ENCODE measurements at places on chromosomes 4 and X.

DNA sequence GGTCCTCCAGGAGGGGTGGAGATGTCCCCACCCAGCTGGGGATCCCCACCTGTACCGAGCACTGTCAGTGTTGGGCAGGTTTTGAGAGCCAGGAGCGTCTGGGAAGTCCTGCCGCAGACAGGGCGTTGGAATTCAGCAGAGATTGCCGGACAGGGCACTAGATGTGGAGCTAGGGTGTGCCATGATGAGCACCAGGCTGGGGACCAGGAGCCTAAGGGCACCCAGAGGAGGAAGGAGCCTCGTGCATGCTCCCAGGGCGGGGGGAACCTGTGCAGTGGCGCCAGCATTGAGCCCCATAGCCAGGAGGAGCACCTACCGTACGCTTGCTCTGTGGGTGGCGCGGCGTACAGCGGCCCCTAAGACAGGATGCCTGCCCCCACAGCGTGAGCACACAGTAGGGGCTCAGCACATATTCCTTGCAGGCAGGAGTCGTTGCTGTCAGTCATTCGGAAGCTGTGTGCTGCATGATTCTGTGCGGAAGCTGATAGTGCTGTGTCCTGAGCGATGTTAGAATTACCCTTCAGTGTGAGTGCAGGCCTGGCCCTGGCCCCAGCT lies 18.8 kb upstream of the TADA2B start:
- no peak for DNase-seq

DNA sequence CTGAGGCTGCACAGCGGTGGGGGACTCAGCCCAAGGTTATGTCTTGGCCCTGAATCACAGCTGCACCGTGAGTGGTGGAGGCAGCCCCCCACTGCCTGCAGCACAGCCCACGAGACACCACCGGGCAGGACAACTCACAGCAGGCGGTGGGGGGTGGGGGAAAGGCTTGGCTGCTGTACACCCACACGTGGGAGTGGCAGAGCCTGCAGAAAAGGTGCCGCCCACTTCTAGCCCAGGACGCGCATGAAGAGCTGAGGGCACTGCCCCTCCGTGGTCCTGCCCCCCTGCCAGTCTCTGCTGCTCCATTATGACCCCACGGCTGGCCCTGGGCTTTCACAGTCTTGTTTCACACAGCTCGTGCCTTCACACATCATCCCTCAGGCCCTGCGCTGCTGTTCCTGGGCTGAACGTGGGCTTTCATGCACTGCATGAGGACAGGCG lies 40.8 kb downstream of the FGFRL1 start:
- no peak for DNase-seq

DNA sequence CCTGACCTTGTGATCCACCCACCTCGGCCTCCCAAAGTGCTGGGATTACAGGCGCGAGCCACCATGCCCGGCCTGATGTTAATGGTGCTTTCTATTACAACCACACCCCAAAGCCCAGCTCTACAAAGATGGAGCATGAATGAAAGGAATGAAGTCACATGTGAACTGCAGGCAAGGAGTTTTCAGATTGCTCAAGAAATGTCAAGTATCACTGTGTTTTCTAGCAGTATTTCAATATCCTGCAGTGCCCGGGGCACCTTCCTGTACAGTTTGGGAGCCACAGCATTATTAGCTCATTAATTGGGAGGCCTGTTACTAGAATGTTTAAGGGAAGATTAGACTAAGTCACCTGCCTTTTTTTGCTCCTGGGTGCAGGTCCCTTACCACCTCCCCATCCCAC lies 40.1 kb downstream of the PRIMPOL start:
- DNase-seq, result no peak

DNA sequence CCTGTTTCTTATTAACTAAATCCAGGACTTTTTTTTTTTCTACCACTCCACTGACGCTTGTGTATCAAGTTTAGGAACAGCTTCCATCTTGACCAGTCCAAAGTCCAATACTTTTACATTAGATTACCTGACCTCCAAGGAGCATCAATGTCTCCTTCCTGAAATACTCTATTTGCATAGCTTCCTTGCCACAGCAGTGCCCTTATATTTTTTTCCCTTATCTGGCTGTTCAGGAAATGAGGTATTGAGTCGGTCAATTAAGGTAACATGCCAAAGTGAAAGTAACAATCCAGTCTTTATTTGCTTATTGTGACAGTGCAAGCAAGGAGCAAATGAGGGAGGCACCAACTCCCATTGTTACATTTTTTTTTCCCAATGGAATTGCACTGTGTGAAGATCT lies 730.8 kb upstream of the NDST4 start:
- no peak for DNase-seq

- DNase-seq, result no peak
Observed at GRCh38 chr4:107808572-107808971, 16.2 kb upstream of the SGMS2 start.

- DNase-seq, result peak; percentile 82
Observed at GRCh38 chrX:120769576-120770341, 105.9 kb downstream of the CT47B1 start.

- no peak for DNase-seq
Observed at GRCh38 chr4:104206784-104207183, 287.9 kb downstream of the CXXC4 start.

GRCh38 chrX:50719614-50720013 lies 94.4 kb downstream of the SHROOM4 start:
- DNase-seq, result no peak

DNA sequence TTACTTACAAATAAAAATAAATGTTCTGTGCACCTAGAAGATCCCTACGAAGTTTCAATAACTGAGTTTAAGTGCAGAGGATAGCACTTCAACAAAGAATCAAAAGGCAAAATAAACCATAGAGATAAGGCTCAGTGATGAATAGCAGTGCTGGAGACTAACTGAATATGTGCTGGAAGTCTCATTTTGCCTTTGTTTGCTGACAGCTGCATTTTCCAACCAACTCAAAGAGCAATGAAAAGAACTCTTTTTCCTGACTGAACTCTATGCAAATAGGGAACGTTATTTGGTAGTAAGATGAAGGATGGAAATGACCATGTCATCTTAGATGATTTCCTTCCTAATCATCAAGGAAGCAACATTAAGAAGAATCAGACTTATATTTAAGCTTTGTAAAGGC lies 32.7 kb upstream of the ADH7 start:
- no peak for DNase-seq

- no peak for DNase-seq
Observed at GRCh38 chr4:122050841-122051240, 99.0 kb upstream of the TRPC3 start.

- peak; percentile 7 for DNase-seq
Observed at GRCh38 chrX:132022198-132022966, 720 bp upstream of the STK26 start.

DNA sequence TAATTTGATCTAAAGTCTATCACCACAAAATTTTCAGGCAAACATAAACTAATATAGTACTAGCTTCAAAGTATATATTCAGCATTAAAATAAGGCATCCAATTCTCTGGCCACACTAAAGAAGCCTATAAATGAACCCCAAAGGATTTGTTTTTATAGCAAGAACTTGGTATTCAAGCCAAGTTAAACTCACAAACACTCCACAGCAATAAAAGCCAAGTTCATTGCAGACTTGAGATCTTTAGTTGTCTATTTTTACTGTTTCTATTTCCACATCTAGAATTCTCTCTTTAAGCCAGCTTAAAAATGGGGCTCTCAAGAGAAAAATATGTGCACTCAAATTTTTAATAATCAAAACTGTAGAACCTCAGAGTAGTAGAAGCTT lies 51.1 kb downstream of the WDFY3 start:
- peak; percentile 24 for DNase-seq

GRCh38 chr4:3805026-3805425 lies 38.8 kb downstream of the ADRA2C start:
- no peak for DNase-seq

DNA sequence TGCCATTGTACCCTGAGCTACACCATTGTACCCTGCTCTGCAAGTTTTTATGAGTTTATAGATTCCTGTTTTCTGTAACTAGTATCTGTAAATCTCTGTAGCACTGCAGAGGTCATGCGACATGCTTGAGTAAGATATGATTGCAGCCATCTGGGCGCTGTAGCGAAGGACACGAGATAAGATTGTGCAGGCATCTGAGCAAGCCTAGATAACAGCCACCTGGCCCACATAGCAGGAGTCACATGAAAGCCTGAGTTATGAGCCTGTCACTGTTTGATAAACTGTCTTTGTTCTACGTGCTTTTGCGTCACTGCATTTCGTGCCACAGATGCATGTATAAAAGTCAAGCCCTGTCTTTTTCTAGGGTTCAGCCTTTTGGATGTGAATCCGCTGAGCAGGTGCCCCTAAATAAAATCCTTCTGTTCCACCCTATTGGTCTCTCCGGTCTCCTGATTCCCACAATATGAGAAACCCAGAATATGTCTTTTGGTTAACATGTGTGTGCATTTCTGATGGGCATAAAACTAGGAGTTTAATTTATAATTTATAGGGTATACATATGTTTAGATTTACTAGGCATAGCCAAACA lies 327.6 kb upstream of the MAOA start:
- DNase-seq, result no peak

DNA sequence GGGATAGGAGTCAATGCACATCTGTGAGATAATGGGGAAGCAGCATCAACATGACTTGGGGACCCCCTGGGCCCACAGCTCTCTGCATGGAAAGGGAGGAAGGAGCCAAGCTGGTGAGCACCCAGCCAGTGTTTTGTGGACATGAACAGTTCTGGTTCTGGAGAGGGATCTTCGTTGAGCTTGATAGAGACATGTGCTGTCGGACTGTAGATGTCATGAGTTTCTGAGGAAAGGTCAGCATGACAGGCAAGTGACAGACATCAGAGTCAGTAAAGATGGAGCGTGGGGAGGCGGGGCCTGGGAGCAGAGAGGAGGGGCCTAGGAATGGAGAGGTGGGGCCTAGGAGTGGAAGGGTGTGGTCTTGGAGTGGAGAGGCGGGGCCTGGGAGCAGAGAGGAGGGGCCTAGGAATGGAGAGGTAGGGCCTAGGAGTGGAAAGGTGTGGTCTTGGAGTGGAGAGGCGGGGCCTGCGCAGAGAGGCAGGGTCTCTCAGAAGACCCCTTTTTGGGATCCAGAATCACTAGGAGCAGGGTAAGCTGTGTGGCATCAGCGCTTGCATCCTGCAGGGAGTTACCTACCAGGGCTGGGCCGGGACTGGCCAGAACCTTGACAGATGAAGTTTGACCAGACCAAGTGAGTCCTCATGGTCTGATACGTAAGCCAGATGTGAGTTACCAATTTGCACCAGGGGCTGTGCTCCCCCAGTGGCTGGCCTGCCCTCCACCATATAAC lies 33.7 kb downstream of the PIGG start:
- DNase-seq, result no peak

DNA sequence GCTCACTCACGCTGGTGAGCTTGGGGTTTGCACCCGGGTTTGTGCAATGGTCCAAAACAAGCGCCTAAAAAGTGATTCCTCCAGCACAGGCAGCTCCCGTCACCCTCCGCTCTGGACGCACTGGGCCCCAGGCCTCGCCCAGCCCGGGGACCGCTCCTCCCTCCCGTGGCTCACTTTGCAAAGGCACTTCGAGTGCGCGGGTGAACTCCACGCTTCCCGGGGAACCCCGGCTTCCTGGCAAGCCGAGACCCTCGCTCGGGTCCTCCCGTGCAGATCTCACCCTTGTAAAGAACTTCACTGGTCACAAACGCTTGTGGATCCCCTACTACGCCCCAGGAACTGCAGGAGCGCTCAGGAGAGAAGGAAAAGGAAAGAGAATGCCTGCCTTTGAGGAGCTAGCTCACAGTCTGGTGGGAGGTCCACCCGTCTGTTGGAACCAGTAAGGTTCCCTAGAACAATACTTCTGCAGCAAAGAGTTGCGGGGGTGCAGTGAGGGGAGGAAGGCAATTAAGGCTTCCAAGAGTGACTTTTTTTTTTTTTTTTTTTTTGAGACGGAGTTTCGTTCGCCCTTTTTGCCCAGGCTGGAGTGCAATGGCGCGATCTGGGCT lies at the start of gene CTPS2:
TSS of gene CTPS2 (minus strand) at position 122 of the 608 bp plus-strand sequence. CDS start 9,767 bp downstream, outside the sequence.
- peak; percentile 61 for DNase-seq

DNA sequence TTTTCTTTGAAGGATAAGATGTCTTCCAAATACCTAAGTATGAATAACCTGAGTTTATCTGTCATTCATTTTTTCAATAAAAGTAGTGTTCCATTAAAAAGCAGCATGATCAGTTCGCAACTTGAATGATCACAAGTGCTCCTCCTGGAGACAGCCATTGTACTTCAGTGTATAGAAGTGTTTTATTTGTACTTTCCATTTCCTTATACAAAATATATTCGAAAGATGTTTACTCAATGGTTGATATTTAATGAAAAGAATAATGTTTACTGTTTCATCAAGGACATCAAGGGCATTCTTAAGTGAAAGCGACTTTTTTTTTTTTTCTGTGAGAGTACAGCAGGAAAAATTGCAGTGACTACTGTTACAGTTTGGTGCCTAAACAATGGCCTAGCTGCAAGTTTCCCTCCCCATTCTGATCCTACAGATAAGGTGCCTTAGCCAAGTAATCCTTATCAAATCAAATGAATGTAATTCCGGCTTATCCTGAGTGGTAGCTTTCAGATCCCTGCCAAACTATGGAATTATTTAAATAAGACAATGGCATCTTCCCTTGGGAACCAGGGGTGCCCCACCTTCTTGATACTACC lies 69.0 kb upstream of the IL15 start:
- DNase-seq, result no peak

DNA sequence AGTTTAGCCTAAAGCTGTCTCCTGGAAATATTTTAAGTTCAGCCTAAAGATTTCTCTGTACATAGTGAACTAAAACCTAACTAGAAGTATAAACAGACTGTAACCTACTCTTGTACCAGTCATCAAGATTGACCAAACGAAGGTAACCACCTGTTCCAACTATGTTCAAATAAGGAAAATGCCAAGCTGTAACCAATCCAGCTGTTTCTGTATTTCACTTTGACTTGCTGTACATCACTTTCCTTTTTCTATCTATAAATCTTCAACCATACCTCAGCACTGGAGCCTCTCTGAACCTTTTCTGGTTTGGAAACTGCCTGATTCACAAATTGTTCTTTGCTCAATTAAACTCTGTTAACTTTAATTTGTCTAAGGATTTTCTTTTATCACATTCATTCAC lies 3.1 kb upstream of the CYSLTR1 start:
- DNase-seq, result no peak

DNA sequence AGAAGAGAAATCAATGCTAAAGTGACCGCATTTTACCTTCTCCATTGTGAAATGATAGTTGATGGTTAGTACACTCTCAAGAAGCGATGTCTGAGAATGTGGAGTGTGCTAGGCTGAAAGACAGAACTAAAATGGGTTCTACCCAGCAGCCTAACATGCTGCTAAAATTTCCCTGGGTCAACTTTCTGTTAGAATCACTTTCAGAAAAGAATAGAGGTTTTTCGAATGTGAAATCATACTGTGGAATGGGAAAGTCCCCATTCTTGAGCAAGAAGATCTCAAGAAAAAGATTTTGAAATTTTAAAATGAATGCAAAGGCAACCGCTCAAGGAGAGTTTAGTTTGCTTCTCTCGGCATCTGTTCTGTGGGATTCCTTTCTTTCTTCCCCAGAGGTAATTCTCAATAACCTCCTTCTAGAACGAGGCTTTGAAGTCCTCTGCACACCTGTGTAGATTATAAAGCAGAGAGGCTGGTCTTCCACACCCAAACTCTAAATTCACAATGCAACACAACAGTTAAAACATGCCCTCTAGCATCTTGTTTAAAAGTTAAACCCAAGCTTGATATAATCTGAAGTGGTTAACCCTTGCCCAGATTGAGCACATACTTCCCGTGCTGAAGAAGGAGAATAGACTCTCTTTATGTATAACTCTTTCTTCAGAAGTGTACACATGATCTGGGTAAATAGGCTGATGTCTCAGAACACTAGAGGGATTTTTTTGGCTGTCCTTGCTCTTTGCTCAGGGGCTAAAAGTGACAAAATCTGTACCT lies 208.7 kb upstream of the KLF3 start:
- no peak for DNase-seq

GRCh38 chrX:18833071-18833731 lies 125.8 kb downstream of the PPEF1 start:
- DNase-seq, result peak; percentile 9

Measured in cardiac fibroblast (primary cell).